Activated CD4-positive, alpha-beta memory T cell treated with anti-CD3 and anti-CD28 coated beads for 36 hours (primary cell): ENCODE measurements at places on chromosomes 13 and 19. TPM values are rescaled to one million over a fixed set of nuclear protein-coding genes. Genes with fewer than 3 reads are reported as not detected.

GRCh38 chr13:74299721-74300120, 165.5 kb upstream of the KLF12 start:
- no peak for DNase-seq

DNA sequence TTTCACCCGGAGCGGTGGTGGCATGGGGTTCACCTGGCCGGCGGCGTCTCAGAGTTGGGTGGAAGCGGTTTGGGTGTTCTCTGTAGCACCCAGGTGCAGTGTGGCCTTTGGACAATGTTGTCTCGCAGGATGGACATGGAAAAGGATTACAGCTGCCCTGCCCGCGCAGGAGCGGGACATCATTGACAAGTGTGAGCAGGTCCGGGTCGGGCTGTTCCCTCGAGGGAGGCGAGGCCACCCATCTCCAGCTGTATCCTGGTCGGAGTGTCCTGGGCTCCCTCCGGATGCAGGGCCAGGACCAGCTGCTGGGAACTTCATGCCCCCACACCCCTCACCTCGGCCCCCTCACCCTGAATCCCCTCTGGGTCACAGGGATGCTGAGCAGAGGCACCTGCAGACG, 7.8 kb upstream of the ZNF14 start:
- no peak for DNase-seq

- DNase-seq, result no peak
Observed at GRCh38 chr13:97853550-97853949, 99.9 kb upstream of the IPO5 start.

- DNase-seq, result no peak
Observed at GRCh38 chr13:49218493-49219051, 1.6 kb upstream of the MLNR start.

Gene KLK15
- not detected for total RNA-seq

Gene RNF17
- not detected for total RNA-seq
